ENCODE measurements at places on chromosomes 4 and X.

DNA sequence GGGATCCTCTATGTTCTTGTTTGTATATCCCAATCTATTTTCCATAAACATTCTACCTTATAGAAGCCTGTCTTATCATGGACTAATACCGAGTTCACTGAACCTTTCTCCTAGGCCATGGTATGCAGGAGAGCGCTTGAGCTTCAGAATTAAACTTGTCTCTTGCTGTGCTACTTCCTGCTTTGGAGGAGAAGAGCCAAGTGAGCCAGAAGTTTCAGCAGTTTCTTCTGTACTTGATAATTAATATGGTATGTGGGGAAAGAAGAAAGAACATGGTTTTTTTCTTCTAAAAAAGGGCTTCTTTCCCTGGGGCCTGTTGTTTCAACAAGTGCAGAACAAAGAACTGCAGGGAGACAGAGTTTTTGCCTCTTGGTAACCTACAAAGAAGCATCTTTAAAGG lies 172.8 kb downstream of the ATG4A start:
- DNase-seq = no peak

DNA sequence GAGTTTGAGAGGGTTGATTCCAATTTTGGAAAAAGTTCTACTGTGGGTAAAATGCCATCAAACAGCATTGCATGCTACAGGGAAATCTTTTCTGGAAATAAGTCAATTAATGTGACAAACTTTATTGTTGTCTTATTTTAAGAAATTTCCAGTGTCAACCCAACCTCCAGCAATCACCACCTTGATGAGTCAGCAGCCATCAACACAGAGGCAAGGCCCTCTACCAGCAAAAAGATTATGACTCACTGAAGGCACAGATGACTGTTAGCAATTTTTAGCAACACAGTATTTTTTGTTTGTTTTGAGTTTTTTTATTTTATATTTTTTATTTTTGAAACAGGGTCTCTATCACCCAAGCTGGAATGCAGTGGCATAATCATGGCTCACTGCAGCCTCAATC lies 165.4 kb upstream of the C1QTNF7 start:
- DNase-seq = no peak

DNA sequence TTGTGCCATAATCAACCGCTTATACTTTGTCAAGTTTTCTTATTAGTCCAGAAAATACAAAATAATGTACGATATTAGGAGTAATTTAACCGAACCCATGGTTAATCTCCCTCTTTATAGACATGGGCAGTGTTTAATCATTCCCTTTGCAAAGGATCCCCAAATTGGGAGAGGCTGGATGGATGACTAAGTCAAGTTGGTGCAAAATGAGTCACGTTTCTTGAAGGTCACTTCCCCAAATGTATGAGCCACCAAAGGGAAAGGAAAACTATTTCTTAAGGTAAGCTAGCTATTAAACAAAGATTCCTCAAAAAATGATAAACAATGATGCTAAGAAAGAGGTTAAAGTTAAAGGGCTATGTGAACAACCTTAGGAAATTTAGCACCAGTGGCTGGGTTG lies 17.5 kb downstream of the MAML3 start:
- no peak for DNase-seq

DNA sequence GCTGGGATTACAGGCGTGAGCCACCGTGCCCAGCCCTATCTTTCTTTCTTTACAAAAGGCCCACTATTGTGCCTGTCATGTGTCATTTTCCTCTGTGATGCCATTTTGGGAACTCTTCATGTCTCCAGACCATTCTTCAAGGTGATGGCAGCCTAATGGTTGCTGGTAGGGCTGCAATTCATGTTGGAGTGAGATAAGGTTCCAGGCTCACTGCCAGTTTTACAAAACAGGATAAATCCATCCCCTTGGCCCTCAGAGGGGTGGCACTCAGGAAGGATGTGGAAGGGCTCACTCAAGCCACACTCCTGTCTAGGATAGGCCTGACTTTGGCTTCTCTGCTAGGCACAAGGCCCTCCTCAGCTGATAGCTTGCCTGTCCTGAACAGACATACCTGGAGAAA lies 3.8 kb downstream of the TCEAL9 start:
- no peak for DNase-seq

DNA sequence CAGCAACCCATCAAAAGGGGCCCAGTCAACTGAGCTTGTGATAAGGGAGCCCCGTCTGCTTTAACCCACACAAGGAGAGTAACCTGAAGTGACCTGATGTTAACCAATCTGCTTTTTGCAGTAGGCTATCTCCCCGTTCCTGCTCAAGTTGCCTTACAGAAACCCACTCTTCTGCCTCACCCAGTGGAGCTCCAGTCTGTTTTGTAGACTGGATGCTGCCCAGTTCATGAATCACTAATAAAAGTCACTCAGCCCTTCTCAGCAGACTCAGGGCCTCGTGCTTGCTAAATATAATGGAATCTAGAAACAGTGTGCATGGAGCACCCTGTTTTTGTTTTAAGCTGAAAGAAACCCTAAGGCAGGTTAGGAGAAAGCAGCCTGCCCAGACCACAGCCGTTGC lies 312.3 kb downstream of the FBXW7 start:
- DNase-seq = no peak

GRCh38 chrX:49177338-49177833 lies 5.7 kb downstream of the PLP2 start:
- DNase-seq = no peak

GRCh38 chrX:77167993-77168392 lies 279.2 kb upstream of the FGF16 start:
- no peak for DNase-seq

DNA sequence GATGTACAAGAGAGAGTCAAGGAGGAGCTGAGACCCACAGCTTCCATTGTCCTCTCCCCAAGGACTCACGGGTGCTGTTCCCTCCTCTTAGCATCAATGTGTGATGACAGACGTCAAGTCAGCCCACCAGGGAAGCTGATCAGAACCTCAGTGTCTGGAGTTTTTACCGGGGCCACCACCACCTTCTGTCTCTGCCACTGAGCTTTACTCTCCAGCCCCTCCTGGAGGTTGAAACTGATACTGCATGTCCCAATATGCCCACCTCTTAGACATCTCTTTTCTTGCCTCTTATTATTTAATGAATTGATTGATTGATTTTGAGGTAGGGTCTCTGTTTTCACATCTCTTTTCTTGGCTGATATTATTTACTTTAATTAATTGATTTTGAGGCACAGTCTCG lies 10.3 kb upstream of the AKAP17A start:
- peak; percentile 32 for DNase-seq

GRCh38 chr4:166222271-166222670 lies 349.2 kb downstream of the TLL1 start:
- no peak for DNase-seq

GRCh38 chr4:42596918-42597317 lies 60.0 kb downstream of the ATP8A1 start:
- DNase-seq = no peak

DNA sequence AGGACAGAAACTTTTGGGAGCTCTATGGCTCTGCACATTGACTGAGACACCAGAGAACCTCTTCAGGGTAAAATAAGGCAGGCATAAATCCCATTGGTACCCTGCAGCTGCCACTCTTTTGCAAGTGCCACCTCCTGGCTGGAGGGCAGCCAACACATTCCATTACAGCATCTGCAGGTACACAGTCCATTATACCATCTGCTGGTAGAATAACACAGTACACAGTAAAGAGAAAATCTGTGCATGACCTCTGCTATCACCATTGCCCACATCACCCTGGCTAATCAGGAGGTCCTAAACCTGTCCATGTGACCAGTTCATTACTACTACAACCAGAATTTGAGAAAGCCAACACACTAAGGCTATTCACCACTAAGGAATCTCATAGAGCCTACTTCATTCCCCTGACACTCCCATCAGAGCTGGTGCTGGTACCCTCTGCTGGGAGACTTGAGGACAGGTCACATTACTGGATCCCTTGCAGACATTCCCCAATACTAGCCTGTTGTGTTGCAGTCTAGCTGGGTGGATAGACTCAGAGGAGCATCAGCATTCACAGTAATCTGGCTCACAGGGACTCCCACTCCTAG lies 176.2 kb upstream of the TACR3 start:
- DNase-seq = no peak

- DNase-seq = no peak
These were observed 216.7 kb downstream of the IL13RA2 start for GRCh38 chrX:114800719-114801118.

DNA sequence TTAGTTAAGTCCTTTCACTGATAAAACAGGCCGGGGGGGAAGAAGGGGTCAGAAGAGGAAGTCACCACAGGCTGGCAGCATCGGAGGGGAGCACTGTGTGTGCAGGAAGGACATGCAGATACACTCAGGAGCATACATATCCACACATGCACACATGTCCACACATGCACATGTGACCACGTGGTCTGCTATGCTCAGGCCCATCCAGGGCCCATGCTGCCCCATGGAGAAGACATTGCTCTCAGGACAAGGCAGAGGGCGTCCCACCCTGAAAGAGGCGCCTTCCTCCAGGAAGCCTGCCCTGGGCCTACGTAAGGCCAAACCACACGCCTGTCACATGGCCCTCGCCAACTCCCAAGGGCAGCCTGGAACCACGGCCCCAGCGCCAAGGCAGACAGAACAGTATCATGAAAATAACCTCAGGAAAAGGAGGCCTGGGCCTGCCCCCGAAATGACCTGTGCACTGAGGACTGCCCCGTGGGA lies 15.8 kb downstream of the WDR1 start:
- DNase-seq = no peak

DNA sequence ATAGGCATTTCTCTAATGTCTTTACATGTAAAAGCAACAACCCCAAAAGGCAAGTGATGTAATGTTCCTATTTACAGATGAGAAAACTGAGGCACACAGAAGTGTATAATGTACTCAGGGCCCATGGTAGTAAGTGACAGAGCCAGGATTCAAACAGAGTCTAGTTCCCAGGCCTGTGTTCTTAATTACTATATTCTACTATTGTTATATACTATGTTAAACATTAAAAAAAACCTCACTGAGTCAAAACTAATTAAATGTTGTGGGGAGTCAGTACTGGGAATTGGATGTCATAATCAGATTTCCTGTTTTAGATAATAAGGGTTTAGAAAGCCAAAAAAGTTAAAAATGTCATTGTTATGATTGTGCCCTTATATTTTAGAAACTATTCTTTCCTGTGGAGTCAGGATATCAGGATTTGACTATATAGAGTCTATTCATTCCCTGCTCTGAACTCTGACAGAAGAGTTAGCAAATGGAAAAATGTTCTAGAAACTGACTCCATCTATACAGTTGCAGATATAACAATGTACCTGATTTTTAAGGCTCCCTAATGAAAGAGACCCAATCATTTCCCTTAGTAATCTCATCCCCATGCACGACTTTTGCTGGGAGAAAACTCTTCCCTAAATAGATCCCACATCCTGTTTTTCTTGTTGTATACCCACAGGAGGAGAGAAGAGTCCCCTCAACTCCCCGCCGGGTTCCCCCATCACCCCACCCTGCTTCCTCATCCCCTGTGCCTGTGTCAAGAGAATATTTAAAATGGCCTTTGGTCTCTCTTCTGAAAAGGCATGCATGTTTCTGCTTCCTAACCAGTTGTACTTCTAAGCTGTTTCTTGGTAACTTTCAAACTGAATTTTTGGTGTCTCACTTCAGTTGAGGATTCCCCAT lies 69.7 kb downstream of the REELD1 start:
- DNase-seq = no peak

DNA sequence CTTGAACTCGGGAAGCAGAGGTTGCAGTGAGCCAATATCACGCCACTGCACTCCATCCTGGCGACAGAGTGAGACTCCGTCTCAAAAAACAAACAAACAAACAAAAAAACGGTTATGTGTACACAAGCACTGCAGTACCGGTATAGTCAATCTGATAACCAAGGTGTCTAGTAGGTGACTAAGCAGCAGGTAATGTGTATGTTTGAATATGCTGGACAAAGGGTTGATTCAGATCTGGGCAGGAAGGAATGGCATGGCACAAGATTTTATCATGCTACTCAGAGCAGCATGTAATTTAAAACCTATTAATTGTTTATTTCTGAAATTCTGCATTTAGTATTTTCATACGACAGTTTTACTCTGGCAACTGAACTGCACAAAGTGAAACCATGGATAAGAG lies 41.7 kb downstream of the MAGEC1 start:
- DNase-seq = no peak

DNA sequence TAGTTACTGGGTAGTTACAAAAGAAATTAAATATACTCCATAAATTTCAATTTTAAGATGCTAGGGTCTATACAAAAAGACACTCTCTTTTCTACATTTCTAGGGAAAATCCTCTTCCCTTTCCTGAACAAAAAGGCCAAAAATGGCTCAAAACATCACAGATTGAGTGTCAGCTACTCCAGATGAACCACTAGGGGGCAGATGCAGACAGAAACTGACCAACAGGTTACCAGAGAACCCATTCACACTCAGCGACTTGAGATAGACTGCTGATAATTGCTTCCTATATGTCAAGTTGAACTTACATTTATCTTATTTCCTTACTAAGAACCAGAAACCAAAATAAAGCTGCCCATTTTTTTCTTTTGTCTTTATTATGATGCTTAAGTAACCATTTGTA lies 83.4 kb upstream of the MID1IP1 start:
- DNase-seq = peak; percentile 9

- no peak for DNase-seq
These were observed 76.7 kb downstream of the TAB3 start for GRCh38 chrX:30812326-30812725.

GRCh38 chr4:186887291-186887700 lies 163.6 kb upstream of the FAT1 start:
- no peak for DNase-seq

GRCh38 chrX:30065226-30065625 lies 150.1 kb upstream of the MAGEB2 start:
- no peak for DNase-seq

GRCh38 chrX:4572691-4573090 lies 859.2 kb upstream of the PRKX start:
- DNase-seq = peak; percentile 76

DNA sequence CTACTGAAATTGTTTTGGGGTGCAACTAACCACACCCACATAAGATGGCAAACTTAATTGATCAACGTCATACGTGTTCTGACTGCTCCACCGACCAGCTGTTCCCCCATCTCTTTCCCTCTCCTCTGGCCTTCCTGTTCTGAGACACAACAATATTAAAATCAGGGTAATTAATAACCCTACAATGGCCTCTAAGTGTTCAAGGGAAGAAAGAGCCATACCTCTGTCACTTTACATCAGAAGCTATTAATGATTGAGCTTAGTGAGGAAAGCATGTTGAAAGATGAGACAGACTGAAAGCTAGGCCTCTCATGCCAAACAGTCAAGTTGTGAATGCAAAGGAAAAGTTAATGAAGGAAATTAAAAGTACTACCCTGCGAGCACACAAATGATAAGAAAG lies 173.9 kb upstream of the FTHL17 start:
- no peak for DNase-seq

All from NCI-H345 (cell line).